ENCODE measurements at places on chromosomes 12 and 14.

DNA sequence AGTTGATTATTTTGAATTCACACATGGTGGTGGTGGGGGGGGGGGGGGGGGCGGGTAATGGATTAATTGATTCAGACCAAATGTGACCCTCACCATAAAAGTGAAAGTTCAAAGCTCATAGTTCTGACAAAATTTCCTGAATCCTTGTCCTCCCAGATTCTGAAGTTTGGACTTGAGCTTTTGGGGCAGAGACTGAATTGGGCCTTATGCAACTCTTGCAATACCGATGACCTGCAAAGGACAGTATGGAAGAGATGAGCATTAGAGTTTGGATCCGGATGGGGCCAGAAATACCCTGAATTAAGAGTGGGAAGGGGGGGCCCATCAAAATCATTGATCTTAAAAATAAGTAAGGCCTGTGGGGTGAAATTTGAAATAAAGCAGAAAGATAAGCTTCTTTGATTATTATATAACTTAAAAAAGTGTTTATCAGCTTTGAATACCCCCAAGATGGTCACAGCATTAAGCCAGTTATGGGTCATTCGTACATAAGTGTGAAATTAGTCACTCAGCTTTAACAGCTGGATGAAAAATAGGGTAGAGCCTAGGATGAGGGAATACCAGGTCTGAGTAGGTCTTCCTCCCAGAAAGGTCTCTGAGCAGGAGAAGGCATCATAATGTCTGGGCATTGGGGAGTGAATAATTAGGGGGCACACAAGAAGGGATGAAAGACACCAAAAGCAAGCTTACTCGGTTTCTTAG is 2.1 kb upstream of the PYGL start:
- DNase-seq, result no peak

DNA sequence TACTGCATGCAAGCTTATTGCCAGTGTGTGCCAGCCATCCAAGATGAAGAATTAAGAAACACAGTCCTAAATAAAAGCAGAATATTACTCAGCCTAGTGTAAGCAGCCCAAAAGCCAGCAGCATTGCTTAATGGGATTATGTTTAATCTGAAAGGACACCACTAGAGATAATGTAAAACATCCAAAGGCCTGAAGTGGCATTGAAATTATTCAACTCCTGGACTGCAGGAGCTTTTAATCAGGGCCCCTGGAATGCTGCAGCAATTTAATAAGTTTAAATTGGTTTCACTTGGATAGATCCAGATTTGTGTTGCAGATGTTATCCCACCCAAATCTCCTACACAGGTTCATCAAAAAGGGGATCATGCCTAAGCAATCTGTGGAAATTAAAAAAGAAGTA is 193.0 kb downstream of the C12orf50 start:
- no peak for DNase-seq

DNA sequence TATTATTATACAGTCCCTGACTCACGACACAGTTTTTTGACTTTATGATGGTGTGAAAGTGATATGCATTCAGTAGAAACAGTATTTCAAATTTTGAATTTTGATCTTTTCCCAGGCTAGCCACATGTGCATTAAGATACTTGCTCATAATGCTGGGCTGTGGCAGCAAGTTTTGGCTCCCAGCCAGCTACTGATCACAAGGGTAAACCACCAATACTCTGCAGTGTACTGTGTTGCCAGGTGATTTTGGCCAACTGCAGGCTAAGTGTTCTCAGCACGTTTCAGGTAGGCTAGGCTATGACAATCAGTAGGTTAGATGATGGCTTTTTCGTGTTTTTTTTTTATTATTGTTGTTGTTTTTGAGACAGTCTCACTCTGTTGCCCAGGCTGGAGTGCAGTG is 69.4 kb upstream of the ACTN1 start:
- DNase-seq, result no peak

- DNase-seq, result no peak
Measured at GRCh38 chr14:68881396-68881795, 88.5 kb upstream of the ZFP36L1 start.

DNA sequence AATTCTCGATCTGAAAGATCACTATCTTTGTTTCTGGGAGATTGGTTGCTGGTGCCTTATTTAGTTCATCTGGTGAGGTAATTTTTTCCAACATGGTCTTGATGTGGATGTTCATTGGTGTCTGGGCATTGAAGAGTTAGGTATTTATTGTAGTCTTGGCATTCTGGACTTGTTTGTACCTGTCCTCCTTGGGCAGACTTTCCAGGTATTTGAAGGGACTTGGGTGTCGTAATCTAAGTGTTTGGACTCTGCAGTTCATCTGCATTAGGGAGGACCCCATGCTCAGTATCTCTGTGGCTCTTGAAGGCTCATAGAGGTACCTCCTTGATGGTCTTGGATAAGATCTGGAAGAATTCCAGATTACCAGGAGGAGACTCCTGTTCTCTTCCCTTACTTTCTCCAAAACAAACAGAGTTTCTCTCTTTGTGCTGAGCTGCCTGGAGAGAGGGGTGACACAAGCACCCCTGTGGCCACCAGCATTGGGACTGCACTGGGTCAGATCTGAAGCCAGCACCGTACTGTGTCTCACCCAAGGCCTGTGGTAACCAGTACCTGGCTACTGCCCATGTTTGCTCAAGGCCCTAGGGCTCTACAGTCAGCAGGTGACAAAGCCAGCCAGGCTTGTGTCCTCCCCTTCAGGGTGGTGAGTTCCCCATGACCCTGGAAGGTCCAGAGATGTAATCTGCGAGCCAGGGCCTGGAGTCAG is 5.3 kb downstream of the A2ML1 start:
- DNase-seq, result no peak

GRCh38 chr12:24600551-24600950 is 348.4 kb downstream of the BCAT1 start:
- no peak for DNase-seq

GRCh38 chr14:66401449-66402095 is 84.6 kb upstream of the CCDC196 start:
- no peak for DNase-seq

DNA sequence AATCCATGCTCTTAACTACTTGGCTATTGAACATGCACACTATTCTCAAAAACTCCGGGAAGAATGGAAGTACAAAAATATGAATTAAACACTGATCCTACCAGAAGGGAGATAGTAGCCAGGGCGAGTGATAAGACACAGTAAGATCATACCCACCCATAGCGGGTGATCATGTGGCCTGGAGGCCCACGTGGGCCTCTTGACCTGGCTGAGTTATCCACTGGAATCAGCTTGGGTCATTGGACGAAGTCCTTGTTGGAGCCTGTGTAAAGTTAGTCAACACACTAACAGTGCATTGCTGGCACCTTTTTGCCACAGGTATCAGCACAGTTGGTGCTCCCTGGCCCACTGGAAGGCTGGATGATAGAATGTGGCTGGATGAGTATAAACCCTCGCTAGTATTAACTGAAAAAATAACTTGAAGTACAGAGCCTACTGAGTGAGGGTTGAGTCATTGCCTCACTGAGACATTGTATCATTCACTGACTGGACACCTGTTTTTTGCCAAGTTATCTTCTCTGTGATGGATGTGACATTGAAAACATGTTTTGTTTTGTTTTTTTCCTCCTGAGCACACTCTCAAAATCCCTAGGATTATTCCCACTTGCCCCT is 149.2 kb upstream of the FUT8 start:
- DNase-seq, result no peak

GRCh38 chr12:112347581-112347982 is 34.6 kb downstream of the HECTD4 start:
- no peak for DNase-seq

DNA sequence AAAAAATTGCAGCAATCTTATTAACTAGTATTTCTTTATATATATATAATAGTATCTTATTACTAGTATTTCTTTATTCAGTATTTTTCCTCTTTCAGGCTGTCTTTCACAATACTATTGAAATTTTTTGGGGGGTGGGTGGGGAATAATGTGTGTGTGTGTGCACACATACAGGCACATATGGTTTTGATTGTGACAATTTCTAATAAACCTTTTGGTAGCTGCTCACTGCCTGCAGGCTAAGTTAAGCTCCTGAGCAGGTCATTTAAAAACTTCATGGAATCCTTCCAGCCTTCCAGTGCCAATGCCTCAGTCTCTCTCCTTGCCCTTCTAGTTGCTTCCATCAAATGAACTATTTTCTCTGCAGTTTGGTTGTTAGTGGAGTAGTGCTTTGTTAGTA is 490.1 kb downstream of the PCNX1 start:
- no peak for DNase-seq

- DNase-seq, result no peak
Measured at GRCh38 chr12:75713434-75713833, 202.0 kb upstream of the KRR1 start.

- DNase-seq, result no peak
Measured at GRCh38 chr12:113812411-113813228, 153.5 kb downstream of the RBM19 start.

GRCh38 chr14:99566009-99566389 is 38.0 kb downstream of the CCDC85C start:
- DNase-seq, result peak; percentile 36

- DNase-seq, result no peak
Measured at GRCh38 chr12:54240971-54241588, 38.8 kb downstream of the CBX5 start.

DNA sequence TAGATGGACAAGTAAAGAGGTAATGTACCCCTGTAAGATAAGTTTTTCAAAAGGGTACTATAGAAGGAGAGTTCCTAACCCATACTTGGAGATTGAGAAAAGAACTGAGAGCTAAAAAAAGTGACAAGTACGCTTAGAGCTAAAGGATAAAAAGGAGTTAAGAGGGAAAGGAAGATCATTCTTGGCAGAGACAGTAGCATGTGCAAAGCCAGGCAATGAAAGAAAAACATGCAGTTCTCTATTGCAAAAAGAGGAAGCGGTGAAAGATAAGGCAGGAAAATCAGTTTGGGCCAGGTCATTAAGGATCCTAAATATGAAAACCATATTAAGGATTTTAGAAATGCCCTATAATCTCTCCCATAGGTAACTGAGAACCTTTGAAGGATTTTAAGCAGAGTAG is 500.4 kb upstream of the GARIN6 start:
- DNase-seq, result no peak

DNA sequence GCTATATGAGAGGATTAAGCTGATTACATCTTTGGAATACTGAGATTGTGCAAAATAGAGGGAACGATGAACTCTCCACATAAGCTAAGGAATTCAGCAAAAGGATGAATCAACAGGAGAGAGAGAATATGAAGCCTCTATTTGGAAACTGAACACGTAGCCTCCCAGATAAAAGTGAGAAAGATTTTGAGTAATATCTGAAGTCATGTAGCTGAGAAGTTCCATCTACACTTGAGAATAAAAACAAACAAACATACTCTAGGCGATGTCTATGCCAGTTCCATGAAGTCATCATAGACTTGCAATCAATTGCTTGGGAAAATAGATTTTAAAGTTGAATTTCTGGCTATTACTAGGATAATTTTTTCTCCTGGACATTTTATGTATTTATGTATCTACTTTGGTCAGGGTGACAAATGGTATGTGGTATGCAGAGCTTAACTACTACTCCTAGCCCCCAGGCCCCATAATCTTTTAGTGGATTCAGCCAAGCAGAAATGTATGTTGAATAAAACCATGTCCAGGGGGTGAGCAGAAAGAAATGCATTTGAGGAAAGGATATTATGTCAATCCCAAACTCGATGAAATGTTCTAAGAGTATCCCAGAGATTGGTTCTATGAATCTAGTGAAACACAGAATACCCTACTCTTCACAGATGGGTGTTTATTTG is 627.4 kb downstream of the DIO2 start:
- DNase-seq, result no peak

- DNase-seq, result no peak
Measured at GRCh38 chr12:3604748-3605586, 114.0 kb downstream of the PRMT8 start.

- no peak for DNase-seq
Measured at GRCh38 chr12:104740668-104741067, 217.4 kb downstream of the SLC41A2 start.

GRCh38 chr14:91180611-91181010 is 63.9 kb downstream of the GPR68 start:
- no peak for DNase-seq

- no peak for DNase-seq
Measured at GRCh38 chr14:35821564-35822411, 4.3 kb upstream of the BRMS1L start.
